ENCODE measurements at places on chromosomes 16 and 17.

DNA sequence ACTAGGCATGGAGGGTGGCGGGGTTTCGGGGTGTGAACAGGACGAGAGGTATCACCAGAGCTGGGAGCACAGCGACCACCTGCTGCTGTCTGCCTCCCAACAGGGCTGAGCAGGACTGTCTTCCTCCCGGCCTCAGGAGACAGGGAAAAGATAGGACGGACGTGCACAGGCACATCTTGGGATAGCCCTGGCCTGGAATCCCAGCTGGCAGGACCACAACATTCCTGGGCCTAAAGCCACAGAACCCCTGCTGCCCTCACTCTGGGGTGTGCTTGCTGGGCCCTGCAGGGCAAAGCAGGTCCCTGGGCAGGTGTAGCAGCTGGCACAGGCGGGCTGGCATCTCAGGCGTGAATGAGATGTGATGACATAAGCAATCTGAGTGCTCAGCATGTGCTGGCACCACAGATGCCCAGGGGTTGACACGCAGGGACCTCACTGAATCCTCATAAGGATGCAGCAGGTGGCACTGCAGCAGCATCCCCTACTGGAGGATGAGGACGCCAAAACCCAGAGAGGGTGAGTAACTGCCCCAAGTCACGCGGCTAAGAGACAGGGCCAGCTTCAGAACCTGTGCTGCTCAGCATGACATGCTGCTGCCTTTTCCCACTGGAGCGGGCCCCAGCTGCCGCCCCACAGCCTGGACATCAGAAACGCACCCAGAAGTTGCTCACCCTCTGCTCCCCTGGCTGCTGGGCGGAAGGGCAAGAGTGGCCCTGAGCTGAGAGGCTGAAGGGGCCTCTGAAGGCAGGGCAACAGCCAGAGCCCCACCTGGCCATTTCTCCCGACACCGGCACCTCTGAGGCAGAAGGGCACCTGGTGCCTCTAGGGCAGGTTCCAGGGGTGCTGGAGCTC is 7.1 kb downstream of the CORO7 start:
- no peak for DNase-seq

- no peak for DNase-seq
These were observed 27.7 kb downstream of the DHRS7C start for GRCh38 chr17:9763643-9764042.

DNA sequence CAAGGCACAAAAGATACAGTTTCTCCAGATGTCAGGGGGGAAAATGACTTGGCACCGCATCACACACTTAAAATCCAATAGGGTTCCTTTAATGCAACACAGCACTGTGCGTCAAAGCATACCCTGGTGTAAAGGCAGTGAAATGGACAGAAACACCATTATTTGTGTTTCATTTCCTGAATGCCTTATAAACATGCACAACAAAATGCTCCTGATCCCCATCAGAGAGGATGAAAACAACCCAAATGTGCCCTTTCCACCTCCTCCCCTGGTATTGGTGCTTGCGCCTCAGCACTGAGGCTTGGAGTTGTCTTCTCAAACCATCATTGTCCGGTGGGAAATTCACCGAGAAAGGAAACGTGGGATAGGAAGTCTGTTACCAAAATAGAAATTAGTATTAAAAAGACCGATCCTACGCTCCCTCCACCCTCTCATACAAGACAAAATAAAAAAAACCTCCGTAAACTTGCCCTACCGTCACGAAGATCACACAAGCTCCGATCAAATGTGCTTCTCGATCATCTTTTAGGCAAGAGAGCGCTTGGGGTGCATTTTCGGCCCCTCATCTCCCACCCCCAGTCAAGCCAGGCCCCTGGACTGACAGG is 722 bp downstream of the CDC27 start:
- no peak for DNase-seq

DNA sequence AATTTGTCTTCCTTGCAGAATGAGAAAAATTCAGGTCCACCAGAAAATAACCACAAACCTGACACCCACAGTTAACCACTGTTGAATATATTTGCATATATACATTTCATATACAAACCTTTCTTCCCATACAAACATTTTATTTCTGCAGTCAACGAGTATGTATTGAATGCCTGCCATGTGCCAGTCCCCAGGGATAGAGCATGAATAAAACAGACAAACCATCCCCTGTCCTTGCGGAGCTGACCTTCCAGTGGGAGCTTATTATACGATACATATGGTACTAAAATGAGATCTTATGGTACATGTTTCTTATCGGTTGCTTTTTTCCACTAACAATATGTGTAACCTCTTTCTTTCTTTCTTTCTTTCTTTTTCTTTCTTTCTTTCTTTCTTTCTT is 116.7 kb downstream of the PITPNC1 start:
- no peak for DNase-seq

All from mesenteric fat pad (tissue), 1 donor.